ENCODE measurements at places on chromosomes 5 and 9.

DNA sequence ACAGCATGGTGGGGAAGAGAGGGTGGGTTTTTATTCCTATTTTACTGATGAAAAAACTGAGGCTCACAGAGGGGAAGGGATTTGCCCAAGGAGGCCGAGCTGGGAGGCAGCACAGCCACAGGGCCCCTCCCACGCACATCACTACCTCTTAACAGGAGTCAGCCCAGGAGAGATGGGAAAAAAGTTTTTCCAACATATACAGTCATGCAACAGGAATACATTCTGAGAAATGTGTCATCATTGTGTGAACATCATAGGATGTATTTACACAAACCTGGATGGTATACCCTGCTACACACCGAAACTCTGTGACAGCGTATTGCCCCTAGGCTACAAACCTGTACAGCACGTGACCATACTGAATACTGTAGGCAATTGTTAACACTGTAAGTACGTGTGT is 11.6 kb downstream of the TRAF1 start:
- no peak for DNase-seq

GRCh38 chr9:133491656-133491925 is 12.7 kb upstream of the SLC2A6 start:
- no peak for DNase-seq

GRCh38 chr9:124500796-124501611 is 6.2 kb downstream of the NR5A1 start:
- DNase-seq: no peak

DNA sequence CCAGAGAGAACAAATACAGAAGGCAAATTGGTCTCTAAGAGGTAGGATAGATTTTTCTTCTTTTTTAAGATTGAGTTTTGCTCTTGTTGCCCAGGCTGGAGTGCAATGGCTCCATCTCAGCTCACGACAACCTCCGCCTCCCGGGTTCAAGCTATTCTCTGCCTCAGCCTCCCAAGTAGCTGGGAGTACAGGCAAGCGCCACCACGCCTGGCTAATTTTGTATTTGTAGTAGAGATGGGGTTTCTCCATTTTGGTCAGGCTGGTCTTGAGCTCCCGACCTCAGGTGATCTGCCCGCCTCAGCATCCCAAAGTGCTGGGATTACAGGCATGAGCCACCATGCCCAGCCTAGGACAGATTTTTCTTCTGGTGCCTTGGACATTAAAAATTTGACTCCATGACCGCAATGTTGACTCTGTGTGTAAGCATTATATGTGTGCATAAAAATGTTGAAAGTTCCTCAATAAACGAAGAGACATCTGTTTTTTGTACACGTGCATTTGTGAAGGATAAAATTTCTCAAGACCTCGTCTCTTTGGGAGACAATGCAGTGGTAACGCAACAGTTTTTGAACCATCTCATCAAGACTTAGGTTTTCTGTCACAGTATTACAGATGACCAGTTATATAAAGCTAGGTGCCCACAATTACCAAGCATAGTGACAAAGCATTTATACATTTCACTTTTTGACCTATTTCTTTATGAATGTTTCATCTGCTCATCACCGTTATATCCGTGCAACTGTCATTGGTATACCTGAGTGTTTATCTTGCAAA is 17.4 kb downstream of the VCP start:
- no peak for DNase-seq

DNA sequence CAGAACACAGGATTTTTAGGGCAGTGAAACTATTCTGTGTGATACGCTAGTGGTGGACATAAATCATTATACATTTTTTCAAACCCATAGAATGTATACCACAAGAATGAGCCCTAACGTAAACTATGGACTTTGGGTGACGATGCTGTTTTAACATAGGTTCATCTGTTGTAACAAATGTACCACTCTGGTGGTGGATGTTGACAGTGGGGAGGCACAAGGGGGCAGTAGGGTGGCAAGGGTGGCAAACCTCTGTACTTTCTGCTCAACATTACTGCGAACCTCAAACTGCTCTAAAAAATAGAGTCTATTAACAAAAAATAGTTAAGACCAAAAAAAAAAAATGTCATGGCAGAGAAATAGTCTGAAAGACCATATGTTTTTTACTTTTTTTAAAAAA is 9.1 kb upstream of the MVB12B start:
- no peak for DNase-seq

GRCh38 chr5:137856201-137856600 is 11.5 kb upstream of the MYOT start:
- no peak for DNase-seq

DNA sequence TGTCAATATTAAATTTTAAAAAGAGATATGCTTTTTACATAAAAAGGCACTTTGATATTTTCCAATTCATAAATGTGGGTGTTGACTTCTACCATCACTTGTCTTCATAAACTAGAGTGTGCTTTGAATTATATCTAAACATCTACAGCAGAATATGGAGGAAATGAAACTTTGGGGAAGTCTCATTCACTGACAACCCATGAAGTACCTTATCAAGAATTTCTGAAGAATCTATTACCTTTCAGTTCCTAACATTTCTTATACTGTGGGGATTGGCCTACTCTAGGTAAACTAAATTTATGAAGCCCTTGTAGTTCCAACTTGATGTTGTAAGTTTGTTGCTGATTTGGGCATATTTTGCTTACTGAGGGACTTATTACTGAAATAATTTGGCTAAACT is 81.9 kb downstream of the EMB start:
- no peak for DNase-seq

DNA sequence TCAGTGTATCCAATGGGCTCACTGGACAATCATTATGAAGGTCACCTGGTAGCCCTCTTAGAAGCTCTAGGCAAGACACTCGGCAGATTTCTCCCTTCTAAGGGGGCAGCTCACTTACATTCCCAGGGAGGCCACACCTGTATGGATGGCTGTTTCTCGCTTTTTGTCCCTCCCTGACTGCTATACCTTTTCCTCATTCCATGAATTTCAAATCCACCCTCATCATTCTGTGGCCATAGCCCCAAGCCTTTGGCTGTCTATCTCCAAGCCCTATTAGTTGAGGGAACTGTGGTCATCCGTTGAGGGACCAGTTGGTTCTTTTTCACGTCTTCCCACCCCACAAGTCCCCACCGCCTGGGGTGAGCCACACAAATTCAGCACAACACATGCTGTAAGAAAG is 85.0 kb upstream of the RARS1 start:
- no peak for DNase-seq

GRCh38 chr5:6572086-6572824 is 60.6 kb downstream of the NSUN2 start:
- no peak for DNase-seq

DNA sequence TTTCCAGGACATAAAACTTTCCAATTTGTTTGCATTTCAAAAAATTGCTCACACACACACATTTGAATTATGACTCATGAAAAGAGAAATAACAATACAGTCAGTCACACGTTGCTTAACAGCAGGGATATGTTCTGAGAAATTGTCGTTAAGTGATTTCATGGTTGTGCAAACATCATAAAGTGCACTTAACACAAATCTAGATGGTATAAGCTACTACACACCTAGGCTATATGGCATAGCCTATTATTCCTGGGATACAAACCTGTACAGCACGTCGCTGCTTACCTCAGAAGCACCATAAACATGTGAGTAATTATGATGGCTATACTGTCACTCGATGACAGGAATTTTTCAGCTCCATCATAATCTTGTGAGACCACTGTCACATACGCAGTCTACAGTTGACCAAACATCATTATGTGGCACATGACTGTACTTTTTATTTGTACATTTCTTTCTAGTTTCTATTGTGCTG is 378.2 kb downstream of the ACTL7B start:
- DNase-seq: no peak

GRCh38 chr5:118126159-118126558 is 862.2 kb downstream of the DTWD2 start:
- DNase-seq: no peak

DNA sequence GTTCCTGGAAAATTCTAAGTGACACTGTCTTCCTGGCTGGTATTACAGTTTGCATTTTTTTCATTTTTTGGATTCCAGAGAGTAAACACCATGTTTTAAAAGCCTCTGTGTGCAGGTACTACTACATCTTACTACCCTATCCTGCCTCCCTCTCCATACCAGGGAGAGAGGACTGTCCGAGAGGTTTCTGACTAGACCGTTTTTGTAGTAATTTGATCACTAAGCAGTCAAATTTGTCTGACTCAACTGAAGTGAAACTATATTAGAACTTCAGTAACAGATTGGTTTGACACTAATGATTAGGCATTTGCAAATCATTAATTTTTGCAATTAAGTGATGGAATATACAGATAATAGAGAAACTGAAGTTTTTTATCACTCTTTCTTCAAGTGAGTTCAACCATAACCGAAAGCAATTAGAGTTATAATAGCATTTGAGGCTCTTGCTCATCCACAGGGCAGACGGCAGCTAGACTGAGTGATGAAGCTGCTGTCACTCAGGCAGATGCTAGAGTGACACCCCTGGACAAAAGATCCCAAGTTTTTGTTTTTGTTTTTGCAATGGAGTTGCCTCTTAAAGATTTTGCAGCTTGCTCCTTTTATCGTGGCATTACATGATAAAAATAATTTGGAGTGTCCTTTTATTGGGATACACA is 44.3 kb downstream of the SMARCA2 start:
- DNase-seq: no peak

DNA sequence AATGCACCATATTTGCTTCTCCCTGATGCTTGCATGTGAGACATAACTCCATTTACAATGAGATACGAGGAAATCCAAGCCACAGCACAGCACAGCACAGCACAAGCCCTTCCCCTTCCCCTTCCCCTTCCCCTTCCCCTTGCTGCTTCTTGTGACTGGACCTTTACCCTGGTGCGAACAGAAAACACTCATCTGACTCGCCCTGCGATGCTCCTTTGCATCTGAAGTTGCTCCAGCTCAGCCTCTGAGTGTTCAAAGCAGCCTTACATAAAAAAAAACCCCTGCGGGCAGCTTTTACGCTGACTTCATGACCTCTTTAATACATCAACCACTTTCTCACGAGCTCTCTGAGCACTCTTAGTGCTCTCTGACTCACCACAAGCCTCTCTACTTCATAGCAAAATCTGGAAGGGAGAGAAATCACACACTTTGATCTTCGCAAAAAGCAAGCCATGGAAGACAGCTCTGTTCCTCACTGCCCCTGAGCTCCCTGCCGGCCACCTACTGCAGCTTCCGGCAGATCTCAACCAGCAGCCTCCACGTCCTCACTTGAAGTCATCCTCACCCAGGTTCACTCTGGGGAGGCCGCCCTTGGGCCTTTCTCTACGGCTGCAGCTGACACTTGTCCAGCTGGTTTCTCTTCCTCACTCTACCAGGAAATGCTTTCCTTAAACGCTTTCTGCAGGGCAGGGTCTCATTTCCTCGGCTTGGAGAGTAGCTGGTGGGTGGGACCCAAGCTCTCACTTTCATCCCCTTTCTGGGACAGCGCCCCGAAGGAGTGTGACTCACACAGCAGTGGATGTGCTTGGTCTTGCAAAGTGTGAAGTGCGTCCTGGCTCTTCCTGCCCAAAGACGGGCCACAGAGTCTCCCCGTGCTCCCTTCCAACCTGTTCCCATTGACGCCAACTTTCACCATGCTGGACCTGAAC is 5.3 kb downstream of the SLC34A1 start:
- no peak for DNase-seq

DNA sequence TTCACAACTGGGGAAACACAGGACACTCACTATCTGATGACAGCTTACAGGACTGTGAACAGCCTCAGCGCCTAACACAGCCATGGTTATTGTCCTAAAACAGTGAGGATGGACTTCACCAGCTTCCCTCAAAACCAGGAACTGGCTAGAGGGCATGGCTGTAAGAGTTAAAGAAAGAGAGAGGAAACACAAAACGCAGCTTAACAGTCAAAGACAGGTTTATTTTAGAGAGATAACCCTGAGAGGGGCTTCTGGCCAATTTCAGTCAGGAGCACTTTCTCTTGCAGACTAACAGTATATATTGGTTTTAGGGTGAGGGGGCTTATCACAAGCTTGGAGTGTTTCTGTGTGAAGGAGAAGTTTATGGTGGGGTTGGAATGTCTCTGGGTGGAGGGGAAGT is 35.7 kb upstream of the RANBP17 start:
- no peak for DNase-seq

DNA sequence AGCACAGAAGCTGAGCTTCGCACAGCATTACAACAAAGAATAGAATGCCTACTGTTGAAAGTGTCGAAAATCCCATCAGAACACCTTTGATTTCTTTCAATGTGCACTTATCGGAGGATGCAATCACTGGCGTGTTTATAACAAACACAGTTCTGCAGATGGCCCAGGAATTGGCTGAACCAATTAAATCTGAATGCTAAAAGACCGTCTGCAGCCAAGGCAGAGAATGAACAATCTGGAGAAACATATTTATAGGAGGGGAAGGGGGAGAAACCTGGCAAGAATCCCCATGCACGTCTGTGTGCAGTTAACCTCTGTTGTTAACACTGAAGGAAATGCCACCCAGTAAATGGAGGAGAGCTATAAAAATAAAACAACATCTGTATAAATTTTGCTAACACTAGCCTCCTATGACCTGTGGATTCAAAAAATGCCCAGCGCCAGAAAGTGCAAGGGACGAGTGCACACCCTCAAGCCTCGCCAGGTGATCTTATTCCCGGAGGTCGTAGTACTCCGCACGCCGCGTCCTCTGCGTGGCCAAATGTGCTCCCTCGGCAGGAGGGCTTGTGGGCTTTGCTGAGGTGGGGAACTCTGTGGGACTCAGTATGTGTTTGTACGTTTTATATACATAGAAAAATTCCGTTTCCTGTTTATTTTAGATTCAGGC is 56.8 kb downstream of the PTCH1 start:
- no peak for DNase-seq

DNA sequence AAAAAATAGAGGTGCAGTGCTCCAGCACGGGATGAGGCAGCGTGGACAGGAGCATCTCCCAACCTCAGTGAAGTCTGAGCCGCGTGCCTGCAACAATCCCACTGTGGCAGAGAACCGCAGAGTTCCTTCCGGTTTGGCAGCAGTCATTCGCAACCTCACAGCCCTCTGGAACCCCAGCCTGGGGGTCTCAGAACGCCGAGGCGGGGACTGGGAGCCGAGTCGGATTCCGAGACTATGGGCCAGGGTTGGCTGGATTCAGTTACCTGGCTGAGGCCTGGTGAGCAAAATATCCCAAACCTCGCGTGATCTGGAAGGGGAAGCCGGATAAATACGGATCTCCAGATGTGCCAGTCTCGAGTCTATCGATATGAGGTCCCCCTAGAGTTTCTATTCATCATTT is 27.0 kb downstream of the CDKN2A start:
- no peak for DNase-seq

DNA sequence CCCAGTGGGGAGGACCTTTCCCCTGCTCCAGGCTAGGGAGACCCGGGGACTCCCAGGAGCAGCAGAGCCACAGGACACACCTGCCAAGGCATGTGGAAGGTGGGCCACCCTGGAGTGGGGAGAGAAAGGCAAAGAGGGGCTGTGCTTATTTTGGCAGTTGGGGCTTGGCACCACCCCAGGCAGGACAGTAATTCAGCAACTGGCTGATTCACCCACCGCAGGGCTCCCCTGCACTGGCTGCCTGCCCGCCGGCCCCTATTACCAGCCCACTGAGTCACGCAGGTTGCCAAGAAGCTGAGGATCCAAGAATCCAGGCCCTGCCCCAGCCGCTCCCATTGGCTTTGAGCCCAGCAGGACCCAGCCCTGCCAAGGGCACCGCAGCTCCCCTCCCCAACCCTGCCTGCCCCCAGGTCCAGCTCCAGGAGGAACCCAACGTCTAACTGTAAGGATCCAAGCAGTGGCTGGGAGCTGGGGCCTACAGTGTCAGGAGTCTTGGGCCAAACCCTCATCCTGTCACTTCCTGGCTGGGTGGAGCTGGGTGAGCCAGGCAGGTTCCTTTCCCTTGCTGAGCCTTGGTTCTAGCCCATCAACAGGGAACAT is 14.2 kb upstream of the RALGDS start:
- peak; percentile 73 for DNase-seq

GRCh38 chr9:114437401-114437893 is 49.7 kb upstream of the AKNA start:
- DNase-seq: no peak
